ENCODE measurements at places on chromosomes 1 and 21.

DNA sequence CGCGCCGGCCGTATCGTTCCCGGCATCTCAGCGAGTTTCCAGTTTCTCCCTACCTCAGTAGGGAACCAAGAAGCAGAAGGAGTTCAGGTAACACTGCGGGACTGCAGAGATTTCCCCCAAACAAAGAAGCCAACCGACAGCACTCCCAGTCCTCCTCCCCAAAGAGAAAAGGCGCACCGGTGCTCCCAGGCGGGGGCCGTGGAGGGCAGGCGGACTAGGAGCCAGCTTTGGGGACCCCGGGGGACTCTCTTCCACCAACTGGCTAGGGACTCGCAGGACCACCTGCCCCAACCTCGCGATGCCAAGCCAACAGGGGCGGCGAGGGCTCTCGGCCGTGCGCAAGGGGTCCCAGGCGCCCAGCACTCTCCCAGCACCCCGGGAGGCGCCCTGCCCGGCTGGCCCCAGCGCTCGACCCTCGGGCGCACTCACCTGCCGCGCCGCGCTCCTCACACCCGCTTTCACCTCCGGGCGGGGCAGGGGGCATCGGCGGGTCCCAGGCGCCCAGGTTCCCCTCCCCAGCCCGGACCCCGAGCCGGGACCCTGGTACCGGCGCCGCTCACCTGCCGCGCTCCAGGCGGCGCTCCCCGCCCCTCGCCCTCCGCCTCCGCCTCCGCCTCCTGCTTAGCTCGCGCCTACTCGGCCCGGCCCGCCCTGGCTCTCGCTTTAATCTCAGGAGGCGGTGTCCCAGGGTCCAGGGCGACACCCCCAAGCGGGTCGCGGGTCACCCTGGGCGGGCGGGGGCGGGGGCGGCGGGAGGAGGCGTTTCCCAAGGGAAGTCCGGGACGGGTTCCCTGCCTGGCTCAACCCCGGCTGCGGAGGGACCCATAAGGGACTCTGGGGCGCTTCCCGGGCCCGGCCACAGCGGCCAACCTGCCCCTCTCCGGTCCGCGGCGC is at the start of gene TMPRSS2:
TSS of gene TMPRSS2 (minus strand) at position 638 of the 894 bp plus-strand sequence. CDS start 10,025 bp downstream, outside the sequence.
- no peak for DNase-seq

GRCh38 chr1:185960422-185961321 is 226.5 kb downstream of the HMCN1 start:
- no peak for DNase-seq

DNA sequence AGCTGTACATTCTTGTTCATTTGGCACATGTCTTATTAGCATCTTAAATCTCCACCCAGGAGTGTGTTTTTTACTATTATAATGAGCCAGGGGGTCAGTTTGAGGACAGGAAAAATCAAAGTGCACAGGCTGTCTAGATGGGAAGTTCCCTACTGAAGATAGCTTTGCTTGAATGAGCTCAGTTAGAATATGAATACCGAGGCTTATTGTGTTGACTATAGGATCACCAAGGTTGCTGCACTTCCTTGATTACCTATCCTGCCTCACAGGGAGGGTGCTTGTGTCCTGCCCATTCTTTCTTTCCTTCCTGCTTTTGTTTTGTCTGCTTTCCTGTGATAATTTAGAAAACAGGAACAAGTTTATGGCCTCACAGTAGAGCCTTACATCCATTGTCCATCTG is 16.3 kb downstream of the PHGDH start:
- no peak for DNase-seq

- DNase-seq, result no peak
Observed at GRCh38 chr1:181033799-181034451, at the start of gene MR1. Gene MR1, plus strand, starts transcription at chr1:181033983. Its CDS starts 25 bp downstream, at chr1:181034008.

DNA sequence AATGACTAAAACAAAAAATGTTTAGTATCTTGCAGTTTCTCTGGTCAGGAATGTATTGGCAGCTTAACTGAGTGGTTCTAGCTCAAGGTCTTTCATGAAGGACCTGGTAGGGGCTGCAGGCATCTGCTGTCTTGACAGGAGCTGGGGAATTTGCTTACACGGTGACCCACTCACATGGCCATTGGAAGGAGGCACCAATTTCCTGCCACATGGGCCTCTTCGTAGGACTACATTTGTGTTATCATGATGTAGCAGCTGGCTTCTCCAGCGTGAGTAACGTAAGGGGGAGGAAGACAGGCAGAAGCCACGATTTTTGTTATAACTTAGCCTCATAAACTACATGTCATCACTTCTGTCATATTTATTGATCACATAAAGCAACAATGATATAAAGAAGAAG is 376.3 kb downstream of the AMY1C start:
- no peak for DNase-seq

- no peak for DNase-seq
Observed at GRCh38 chr1:12096615-12097014, 33.5 kb downstream of the TNFRSF8 start.

DNA sequence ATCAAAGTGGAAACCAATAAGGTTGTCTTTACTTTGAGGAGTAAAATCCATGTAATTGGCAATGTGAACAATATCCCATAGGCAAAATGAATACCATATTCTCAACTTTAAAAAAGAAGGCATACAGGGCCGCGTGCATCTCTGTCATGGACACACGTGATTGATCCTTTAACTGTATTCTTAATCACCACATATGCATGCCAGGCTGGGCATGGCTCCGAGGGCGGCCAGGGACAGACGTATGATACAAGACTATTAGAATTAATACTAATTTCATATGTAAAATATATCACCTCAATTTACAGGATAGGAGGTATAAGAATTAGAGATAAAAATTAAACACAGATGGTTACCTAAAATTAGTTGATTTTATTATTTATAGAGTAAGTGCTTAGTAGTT is 11.2 kb downstream of the RGS21 start:
- no peak for DNase-seq

GRCh38 chr1:172019976-172020375 is 178.7 kb downstream of the DNM3 start:
- no peak for DNase-seq

GRCh38 chr1:29970747-29971325 is 734.5 kb downstream of the PTPRU start:
- no peak for DNase-seq

DNA sequence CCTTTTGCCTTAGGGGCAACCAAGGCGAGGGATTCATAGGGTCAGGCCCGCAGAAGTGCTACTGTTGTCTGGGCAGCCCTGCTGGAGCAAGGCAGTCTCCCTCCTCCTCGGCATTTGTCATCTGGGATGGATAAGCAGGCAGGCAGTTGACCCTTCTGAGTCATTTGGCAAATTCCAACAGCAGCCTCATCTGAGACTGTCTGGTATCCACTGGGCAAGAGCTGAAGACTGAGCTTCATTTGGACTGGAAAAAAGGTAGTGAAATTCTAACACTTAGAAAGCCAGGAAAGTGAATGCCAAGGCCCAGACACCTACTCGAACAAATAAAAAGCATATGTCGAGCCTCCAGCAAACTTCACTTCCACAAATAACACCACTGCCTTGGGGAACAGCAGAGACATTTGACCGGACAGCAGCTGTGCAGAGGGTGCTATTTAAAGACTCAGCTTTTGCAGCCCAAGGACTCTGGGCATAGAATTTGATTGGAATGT is 4.0 kb upstream of the ZBTB40 start:
- no peak for DNase-seq

- DNase-seq, result no peak
Observed at GRCh38 chr1:238738892-238739291, 647.5 kb upstream of the CHRM3 start.

DNA sequence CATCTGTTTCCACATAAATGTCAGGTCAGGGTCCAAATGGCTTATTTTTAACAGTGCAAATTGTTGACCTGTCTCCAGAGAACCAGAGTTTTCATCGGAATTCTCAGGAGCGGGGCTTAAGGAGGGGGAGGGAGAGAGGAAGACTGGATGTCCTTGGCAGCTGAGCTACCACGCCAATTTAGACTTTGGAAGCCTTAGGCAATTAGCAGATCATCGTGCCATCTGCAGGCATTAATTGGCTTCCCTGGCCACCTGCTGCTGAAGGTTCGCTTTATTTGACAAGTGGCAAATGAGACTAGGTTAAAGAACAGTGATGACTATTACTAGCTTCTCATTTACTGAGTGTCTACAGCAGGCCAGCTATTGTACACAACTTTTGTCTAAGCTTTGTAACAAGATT is 43.7 kb downstream of the HLX start:
- no peak for DNase-seq

DNA sequence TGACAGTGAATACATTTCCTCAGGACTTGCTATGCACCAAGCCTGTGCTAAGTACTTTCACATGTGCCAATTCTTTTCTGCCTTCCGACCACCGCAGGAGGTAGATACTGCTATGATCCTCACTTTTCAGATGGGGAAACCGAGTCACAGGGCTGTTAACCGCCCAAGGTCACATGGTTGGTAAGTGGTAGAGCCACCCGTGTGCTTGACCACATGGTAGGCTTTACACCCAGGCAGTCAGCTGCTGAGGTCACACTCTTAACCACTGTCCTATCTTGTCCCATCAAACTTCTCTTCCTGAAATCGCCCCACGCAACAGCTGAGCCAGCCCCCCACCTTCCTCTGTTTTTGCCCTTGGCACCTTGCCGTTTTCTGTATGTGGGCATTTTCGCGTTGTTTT is 31.0 kb upstream of the SDHB start:
- DNase-seq, result no peak

- no peak for DNase-seq
Observed at GRCh38 chr21:29748391-29749167, 191.2 kb downstream of the GRIK1 start.

DNA sequence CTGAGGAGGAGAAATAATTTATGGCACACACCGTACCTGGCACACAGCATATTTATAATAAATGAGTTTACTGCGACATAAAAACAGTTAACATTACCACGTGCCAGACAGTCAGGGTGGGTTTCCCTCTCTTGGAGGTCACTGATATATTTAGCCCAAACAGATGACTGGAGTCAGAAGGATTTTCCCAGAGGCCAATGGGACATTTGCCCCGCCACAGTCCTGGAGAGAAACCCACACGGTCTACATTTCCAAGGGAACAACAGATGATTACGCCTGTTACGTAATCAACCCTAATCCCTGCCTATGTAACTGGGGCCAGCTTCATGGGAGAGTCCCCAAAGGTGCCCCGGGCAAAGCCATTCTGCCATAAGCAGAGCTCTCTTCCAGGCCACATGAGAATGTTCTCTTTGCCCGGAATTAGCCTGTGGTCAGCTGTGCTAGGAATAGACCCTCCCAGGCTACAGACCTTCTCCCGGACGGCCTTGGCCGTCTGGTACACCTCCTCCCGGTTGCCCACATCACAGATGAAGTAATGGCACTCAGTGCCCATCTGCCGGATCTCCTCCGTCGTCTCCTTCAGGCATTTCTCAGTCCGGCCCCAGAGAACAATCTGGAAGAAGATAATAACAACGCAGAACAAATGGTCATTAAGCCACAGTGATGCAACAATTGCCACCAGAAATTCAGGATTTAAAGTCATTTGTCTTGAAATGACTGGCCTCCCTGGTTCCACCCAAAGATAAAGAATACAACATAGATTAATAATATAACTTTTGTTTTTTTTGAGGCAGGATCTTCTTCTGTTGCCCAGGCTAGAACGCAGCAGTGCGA is 37.7 kb downstream of the DHRS3 start:
- DNase-seq, result no peak

GRCh38 chr1:38529391-38529790 is 330.2 kb downstream of the RRAGC start:
- DNase-seq, result no peak

DNA sequence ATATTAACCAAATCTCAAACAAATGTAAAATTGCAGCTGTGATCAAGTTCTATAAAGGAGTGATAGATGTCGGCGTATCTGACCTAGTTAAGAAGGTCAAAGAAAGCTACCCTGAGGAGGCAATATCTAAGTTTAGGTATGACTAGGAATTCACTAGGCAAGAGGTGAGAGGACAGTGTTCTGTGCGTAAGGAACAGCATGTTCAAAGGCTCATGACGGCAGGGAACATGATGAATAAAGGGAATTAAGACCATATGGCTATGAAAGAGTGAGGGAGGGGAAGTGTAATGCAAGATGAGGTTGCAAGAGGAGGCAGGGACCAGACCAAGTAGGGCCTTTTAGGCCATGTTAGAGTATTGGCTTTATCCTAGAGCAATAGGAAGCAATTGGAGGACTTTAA is 8.6 kb downstream of the LIX1L start:
- DNase-seq, result no peak

DNA sequence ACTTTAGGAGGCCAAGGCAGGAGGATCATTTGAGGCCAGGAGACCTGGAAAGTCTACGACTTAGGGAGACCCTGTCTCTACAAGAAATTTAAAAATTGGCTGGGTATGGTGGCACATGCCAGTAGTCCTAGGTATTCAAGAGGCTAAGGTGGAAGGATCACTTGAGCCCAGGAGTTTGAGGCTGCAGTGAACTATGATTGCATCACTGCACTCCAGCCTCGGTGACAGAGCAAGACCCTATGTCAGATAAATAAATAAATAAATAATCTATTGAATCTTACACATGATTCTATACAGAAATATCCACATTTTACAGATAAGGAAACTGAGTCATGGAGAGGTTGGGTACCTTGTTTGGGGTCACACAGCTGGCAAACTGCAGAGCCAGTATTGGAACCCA is 89.1 kb downstream of the MAN1C1 start:
- DNase-seq, result no peak

DNA sequence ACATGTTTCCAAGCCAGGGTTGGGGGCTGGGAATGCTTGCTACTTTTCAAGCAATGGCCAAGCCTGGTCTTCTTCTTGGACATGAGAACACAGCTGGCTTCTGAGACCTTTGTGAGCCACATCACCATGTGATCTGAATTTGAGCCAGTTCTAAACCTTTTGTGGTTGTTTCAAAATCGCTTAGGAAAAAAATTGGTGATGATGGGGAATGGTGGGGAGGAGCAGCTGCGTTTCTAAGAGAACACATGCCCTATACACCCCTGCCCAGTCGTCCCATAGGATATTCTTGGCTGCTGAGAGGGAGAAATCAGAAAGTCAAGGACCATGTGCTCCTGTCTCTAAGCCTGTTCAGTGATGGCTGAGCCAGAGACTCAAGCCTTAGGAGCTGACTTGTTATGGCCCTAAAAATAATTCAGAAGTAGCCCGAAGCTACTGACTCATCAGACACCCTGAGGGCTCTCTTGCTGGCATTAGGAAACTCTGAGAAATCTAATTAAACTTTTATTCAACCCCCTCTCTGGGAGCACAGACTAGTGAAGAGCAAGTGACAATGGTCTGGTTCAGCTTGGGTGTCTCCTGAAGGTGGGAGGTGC is 30.5 kb downstream of the CCDC185 start:
- DNase-seq, result no peak

DNA sequence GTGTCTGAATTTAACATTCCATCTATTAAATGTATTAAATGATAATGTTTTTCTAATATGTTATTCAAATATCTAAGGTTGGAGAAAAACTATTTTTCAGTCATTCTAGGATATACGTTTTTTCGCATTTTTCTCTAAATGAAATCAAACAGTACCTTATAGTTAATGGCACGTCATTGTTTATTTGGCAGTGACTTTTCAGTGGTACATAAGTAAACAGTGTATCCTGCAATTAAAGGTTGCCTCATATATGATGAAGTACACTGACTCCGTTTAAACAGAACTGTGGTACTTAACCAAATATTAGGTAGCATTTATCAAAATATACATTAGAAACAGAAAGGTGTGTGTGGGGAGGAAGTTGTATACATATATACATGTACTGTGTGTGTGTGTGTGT is 79.2 kb downstream of the EPS15 start:
- DNase-seq, result no peak

All from activated CD8-positive, alpha-beta memory T cell treated with anti-CD3 and anti-CD28 coated beads for 1 hour (primary cell).